ENCODE measurements at places on chromosomes 3 and 15.

- DNase-seq, result no peak
These were observed 20.1 kb upstream of the TMCC1 start for GRCh38 chr3:129913618-129914017.

GRCh38 chr3:141764986-141765385 lies 1.8 kb downstream of the GRK7 start:
- no peak for DNase-seq

DNA sequence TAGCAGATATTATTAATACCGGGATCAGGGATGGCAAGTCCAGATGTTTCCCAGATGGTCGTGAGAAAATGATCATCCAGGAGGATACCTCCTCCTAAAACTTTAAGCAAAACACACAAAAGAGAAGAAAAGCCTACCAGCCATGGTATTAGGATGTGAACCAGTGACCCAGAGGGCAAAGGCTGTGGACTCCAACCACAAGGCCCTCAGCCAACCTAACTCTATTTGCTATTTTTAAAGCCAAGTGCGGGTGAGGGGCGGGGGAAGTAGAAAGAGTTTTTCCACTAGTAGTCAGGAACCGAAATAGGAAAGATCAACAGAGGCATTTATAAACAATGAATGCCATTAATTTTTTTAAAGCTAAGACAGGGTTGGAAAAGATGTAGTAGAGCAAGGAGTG lies 77.4 kb downstream of the STAC start:
- no peak for DNase-seq

DNA sequence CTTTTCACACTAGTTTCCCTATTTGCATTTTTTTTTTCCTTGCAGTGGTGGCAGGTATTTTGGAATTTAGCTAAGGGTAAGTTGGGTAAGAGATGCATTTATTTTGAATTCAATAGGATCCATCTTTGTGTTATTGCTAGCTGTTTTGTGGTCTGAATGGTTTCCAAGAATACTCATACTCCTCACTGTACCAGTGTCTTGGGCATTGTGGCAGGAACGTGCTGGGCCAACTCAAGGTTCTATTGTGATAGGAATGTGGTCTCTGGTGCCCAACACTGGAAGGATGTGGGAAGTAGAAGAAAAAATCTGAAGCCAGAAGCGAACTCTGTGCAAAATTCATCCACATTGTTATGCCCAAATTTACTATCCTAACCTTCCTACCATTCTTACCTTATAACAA lies 135.6 kb downstream of the RBMS3 start:
- no peak for DNase-seq

GRCh38 chr3:65439641-65440284 lies 599.0 kb downstream of the MAGI1 start:
- DNase-seq, result peak; percentile 56

DNA sequence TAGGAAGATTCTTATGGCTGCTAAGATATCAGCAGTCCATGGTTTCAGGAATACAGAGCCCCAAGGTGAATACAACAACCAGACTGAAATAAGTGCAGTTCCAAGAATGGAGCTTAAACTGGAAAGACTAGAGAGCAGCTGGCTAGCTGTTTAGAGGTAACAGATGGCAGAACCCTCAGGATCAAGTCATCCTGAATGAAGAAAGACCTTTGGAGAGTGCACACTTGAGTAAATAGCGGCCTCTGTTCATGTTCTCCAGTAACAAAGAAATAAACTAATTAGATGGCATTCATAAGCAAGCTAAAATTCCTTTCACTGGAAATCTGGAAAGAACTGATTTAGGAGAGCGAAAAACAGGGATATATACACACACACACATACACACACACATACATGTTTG lies 968.4 kb downstream of the FHIT start:
- DNase-seq, result no peak

GRCh38 chr3:64070704-64071103 lies 47.4 kb upstream of the PSMD6 start:
- DNase-seq, result no peak

GRCh38 chr15:69508659-69509058 lies 56.0 kb downstream of the RPLP1 start:
- no peak for DNase-seq

- DNase-seq, result no peak
These were observed 256.3 kb upstream of the KCNH8 start for GRCh38 chr3:18892047-18892446.

DNA sequence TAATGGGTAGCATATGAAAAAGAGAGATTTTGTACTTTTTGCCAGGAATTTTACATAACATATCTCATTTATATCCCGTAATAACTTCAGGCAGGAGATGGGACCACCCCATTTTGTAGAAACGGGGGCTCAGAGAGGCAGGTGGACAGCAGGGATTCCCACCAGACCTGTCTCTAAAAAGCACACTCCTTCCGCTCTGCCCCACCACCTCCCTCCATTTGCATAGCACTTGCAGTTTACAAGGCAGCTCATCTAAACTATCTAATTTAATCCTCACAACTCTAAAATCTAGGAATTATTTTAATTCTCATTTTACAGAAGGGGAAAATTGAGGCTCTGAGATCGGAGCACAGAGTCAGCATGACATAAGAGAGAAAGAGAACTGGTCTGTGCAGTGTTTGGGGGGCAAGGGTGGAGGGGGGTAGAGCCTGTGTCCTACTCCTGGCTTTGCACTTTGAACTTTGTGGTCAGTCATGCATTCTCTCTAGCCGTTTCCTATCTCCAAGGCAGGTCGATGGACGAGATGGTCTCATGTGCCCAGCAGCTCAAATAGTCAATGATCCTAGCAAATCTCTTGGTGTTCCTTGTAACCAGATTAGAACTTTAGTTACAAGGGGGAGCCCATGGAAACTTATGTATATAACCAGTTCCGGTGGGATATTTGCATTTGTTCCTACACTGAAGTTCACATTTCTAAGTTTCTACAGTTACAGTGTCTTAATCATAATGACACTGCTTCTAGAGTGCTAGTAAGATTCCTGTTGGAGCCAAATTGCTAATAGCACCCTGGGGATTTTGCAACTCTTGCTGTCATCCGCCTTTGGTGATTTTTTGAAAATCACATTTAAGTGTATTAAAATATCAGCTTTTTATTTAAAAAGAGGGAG lies 18.6 kb downstream of the CRYGS start:
- DNase-seq, result no peak

Data from renal cortical epithelial cell (primary cell).